Breast epithelium (tissue), 4 donors: ENCODE measurements at places on chromosomes 1 and 21.

DNA sequence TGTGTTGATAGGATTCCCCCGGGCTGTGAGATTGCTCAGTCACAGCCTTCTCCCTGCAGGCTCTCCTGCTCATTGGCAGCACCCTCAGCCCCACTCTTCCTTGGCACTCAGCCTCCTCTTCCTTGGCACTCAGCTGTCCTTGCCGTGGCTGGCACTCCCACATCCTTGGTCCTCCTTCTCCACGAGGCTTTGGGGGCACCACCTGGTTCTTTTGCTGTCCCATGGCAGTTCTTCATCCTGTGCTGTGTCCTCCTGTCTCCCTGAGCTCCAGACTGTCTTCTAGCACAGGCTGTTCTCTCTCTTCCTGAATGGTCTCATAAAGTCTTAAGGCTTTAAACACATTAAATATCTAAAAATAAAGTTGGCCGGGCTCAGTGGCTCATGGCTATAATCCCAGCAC, 27.0 kb downstream of the PKNOX1 start:
- DNase-seq, result no peak

GRCh38 chr1:240869071-240869470, 257.1 kb upstream of the GREM2 start:
- no peak for DNase-seq

- DNase-seq, result no peak
Observed at GRCh38 chr1:226957714-226958113, 17.6 kb downstream of the COQ8A start.

GRCh38 chr21:35476621-35477395, 427.7 kb upstream of the RUNX1 start:
- no peak for DNase-seq

DNA sequence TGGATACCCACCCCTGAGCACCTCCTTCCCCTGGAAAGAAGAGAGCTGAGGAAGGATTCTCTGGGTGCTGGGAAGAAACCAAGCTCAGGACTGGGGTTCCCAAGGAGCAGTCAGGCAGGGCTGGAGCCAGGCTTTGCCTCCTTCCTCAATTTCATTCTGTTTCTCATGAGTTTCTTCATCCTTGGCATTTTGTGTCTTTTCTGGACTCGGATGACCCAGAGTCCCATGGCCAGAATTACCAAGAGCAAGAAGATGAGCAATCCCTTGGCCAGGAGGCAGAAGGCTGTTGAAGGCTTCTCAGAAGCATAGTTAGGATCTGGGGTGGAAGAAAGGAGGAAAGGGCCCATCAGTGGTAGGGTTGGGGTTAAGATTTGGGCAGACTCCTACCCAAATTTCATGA, 2.5 kb downstream of the SLAMF9 start:
- no peak for DNase-seq

DNA sequence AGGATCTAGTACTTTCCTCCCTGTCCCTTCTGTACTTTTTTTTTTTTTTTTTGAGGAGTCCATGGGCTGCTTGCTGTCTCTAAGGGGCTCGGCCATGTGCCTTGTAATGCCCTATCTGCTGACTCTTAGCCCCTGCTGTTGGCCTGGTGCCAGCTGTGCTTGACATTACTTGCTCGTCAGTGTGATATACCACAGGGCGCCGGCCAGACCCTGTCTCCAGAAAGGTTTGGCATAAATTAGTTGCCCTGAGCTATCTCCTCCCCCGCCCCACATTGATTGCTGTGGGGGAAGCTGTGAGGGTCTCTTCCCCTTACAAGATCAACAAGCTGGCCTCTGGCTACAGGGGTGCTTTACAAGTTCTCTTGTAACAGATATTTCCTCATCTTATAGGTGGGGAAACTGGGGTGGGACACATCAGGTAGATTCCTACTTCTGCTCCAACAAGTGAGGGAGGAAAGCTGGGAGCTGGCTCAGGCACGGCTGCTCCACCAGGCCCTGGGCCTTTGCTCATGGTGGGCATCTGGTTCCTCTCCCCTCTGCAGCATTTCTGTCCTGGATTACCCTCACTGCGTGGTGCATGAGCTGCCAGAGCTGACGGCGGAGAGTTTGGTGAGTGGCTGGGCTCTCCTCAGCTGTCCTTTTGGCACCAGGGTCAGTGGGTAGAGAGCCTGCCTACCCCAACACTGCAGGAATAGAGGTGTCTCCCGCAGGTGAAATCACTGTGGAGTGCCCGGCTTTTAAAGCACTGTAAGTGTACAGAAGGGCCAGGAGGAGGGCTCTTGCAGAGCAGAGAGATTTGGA, 15.6 kb downstream of the STRIP1 start:
- DNase-seq, result no peak
